ENCODE measurements at places on chromosomes 4 and X. TPM values are rescaled to one million over a fixed set of nuclear protein-coding genes. Genes with fewer than 3 reads are reported as not detected.

- no peak for DNase-seq
These were observed 1.6 kb upstream of the PDGFRA start for GRCh38 chr4:54227256-54228055.

Gene TDO2
- polyA plus RNA-seq: not detected

- DNase-seq: no peak
These were observed 179.1 kb upstream of the TBC1D9 start for GRCh38 chr4:140935254-140935653.

Gene EDA
- 0.63 TPM for polyA plus RNA-seq

GRCh38 chr4:112082954-112083586 is 62.2 kb upstream of the FAM241A start:
- peak; percentile 99 for DNase-seq

- DNase-seq: no peak
These were observed 1.7 kb upstream of the USP27X start for GRCh38 chrX:49877397-49878101.

- no peak for DNase-seq
These were observed at the start of gene SLIT2 for GRCh38 chr4:20251796-20252655. SLIT2 (plus strand) TSS chr4:20251905; CDS start chr4:20253816, 1,911 bp downstream.

- no peak for DNase-seq
These were observed 29.8 kb downstream of the PRSS12 start for GRCh38 chr4:118322831-118323502.

DNA sequence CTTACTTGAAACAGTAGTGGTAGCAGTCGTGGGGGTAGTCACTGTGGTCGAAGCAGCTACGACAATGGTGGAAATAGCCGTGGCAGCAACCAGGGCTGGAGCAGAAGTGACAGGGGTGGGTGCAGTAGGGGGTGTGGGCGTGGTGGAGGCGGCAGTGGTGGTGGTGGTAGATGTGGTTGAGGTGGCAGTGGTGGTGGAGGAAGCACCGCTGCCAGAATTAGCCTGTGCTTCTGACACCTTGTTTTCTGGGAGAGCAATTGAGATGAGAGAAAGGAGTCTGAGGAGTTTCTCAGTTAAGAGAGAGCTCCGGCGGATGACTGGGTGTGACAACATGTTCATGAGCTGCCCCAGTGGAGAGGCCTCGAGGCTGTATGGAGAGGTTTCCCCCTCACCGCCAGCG is 113.5 kb upstream of the HSD17B10 start:
- DNase-seq: no peak

DNA sequence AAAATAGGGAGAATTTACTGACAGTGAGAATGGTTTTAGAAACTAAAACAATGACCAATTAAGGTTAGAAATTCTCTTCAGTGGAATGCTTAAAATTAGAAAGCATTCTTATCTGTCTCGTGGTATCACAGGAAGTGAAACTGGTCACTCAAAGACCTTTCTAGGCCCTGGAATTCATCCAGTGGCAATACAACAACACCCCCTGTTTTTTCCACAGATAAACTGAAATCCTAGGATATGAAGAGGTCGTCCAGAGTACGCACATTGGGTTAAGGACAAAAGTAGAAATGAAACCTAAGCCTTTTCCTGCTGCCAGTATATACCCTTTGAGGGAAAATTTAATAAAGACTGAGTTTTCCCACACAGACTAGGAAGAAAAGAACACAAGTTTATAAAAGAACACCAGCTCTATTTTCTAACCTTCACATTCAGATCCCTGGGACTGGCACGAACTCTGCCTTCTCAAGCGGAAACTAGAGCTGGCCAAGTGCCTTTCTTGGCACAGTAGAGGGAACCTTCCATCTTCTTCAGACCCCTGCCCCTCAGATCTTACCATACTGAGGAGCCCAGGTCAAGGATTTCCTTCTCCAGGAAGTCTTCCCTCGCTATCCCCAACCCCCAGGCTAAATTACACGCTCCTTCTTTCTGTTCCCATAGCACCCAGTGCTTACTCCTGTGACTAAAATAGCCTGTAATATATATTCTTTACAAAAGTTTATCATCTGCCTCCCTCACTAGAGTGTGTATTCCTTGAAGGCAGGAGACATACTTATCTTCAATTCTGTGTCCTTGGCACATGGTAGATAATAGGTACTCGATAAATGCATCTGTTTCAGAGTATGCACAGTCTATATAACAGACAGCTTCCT is 16.9 kb downstream of the LHFPL1 start:
- no peak for DNase-seq

DNA sequence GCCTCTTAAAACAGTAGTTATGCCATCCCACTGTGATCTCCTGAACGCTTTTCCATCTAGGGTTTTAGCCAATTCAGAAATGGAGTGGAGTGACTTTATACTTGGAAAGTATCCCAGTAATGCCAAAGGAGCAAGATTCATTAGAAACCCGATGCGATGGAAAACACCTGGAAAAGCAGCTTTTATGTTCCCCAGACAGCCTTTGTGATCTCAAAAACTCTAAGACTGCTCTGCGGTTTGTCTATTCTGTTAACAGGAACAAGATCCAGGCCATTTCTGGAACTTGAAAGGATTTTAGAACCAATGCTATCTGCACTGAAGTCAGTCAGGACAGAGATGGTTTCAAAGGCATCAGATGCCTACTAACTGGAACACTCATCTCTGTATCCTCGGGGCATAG is 145.1 kb downstream of the APBB2 start:
- DNase-seq: no peak

- DNase-seq: no peak
These were observed 221.1 kb upstream of the DIPK2B start for GRCh38 chrX:45421806-45422205.

DNA sequence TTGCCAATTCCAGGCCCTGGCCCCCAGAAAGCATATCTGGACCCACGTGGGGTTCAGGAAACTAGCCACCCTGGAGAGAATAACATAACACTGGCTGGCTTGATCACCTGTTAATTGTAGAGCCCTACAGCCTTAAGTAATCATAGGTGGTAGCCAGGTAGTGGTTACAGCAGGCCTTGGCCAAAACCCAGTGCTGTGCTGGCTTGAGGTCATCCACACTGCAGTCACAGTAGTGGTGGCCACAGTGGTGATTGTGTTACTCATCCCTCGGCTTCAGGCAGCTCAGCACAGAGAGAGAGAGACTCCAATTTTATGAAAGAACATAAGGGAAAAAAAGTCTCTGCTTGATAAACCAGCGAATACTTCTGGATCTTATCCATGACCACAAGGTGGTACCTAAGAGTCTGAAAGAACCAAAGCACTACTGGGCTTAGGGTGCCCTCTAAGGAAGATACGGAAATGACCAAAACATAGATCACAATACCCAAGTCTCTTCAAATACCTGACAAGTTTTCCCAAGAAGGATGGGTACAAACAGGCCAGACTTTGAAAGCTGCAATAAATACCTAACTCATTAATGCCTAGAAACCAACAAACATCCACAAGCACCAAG is 46.6 kb upstream of the CDX4 start:
- no peak for DNase-seq

GRCh38 chr4:42483426-42484379 is 86.4 kb downstream of the SHISA3 start:
- DNase-seq: peak; percentile 36

DNA sequence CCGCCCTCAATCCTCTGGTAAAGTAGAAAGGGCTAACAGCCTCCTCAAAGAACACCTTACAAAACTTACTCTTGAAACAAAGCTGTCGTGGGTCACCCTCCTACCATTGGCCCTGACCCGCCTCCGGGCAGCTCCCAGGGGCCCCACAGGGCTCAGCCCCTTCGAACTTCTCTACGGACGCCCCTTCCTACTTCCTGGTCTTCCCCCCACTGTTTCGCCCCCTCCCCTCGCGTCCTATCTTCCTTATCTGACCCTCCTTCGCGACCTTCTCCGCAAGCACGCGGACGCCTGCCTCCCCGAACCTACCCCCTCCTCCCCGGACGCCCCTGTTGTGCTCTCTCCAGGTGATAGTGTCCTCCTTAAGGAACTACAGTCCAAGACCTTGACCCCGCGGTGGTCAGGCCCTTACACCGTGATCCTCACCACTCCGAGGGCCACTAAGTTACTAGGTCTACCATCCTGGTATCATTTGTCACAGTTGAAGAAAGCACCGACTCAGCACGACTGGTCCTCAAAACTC is 963.1 kb downstream of the RPA4 start:
- no peak for DNase-seq

DNA sequence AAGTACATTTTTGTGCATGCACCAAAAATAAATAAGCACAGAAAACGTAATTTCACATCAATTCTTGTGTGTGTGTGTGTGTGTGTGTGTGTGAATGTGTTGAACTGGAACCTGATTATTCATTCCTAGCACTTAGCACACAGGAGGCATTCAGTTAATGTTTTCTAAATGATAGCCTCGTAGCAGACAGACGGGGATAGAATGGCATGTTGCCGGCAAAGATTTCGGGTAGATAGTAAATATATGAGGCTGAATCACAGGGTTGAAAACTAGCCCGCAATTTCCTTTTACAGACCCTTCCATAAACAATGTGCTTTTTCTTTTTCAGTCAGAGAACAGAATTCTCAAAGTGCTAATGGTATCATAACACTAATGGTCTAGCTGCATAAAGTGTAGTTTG is 13.5 kb downstream of the MAOB start:
- DNase-seq: no peak

DNA sequence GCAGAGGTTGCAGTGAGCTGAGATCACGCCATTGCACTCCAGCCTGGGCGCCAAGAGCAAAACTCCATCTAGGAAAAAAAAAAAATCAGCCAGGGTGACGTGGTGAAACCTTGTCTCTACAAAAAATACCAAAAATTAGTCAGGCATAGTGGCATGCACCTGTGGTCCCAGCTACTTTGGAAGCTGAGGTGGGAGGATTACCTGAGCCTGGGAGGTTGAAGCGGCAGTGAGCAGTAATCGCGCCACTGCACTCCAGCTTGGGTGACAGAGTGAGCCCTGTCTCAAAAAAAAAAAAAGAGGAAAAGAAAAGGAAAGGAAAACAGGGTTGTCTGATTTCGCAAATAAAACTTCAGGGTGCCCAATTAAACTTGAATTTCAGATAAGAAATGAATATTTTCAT is 106.1 kb downstream of the RBM47 start:
- DNase-seq: no peak

- peak; percentile 99 for DNase-seq
These were observed 88.7 kb downstream of the HNRNPD start for GRCh38 chr4:82284858-82285805.

- no peak for DNase-seq
These were observed 74.6 kb downstream of the DOCK11 start for GRCh38 chrX:118570209-118570608.

DNA sequence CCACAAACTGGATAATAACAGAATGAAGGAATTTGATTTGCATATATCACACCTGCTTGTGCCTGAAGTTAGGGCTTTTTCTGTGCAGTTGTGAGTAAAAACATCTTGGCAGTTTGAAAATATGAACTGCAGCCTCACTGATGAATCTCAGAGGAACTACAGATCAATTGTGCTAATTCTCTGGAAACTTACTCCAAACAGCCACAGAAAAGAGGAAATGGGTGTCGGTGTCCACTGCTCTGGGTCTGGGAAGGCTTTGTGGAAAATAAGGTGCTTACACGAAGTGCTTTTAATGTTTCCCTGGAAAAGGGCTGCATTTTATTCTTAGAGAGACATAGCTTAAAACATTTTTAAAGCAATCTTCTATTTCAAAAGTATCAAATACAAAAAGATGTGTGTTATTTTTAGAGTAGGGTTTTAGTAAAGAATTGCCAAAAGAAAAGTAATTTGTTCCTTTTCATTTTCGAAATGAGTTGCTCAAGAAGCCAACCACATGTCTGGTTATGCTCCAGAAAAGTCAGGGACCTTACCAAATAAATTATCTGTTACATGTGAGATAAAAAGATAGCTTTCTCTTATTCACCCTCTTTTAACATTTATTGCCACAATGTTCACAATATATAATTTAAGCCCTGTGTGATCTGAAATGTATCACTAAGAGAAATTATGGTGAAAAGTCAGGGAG is 240.1 kb downstream of the FRAS1 start:
- no peak for DNase-seq

Gene LRIT3
- 0.02 TPM for polyA plus RNA-seq

DNA sequence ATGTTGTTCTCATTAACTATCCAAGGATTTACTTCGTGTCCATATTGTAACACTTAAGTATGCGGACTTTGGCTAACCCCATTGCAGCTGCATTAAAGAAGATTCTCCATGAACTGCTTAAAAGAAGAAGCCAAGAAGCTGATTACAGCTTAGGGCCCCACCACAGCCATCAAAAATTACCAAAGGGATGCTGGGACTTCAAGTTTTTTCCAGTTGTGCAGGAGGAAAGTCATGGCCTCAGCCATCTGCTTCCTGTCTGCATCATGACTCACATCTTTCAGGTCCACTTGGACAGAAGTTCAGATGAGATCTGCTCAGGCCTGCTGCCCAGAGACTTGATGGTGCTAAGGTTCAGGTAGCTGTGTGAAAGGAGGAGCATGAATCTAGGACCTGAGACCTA is 38.8 kb upstream of the CAPN6 start:
- no peak for DNase-seq

Gene PCDH7
- 6.7 TPM for polyA plus RNA-seq

GRCh38 chr4:61442936-61443335 is 242.8 kb downstream of the ADGRL3 start:
- no peak for DNase-seq

Gene CAPN6
- 0.25 TPM for polyA plus RNA-seq

- DNase-seq: no peak
These were observed 51.7 kb downstream of the METTL14 start for GRCh38 chr4:118736900-118737299.

DNA sequence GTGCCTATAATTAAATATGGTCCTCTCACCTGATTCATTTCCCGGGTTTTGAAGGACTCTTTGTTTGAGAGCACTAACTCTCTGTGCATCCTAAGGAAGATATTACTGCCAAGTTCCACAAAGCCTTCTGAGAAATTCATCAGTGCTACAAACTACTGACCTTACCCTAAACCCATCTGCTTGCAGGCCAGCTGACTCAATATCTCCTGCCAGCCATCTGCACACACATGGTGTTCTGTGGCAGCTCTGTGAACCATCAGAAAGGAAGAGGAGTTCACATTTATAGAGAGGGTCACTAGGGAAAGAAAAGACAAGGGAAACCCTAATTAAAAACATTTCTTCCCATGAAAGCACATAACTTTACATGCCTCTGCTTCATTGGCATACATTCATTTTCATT is 156.7 kb downstream of the ATP10D start:
- no peak for DNase-seq

Gene SMIM31
- not detected for polyA plus RNA-seq

- no peak for DNase-seq
These were observed 1.4 kb downstream of the NKX6-1 start for GRCh38 chr4:84497504-84498202.

GRCh38 chrX:47170861-47171692 is 22.6 kb upstream of the UBA1 start:
- DNase-seq: no peak

Gene MID2
- polyA plus RNA-seq: 3.3 TPM

DNA sequence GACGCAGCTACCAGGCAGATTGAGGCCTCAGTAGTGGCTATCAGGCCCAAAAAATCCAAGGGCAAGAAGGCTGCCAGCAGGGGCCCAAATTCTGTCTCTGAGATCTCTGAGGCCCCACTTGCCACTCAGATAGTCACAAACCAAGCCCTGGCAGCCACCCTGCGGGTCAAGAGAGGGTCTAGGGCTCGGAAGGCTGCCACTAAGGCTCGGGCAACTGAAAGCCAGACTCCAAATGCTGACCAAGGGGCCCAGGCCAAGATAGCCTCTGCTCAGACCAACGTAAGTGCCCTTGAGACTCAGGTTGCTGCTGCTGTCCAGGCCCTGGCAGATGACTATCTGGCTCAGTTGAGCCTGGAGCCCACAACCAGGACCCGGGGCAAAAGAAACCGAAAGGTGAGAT is 2.8 kb downstream of the TRO start:
- no peak for DNase-seq

Gene C4orf36
- polyA plus RNA-seq: 3.2 TPM

GRCh38 chr4:26788341-26788733 is 72.3 kb upstream of the STIM2 start:
- DNase-seq: no peak
